ENCODE measurements at places on chromosomes 6 and 20.

- DNase-seq, result no peak
These were observed 258.2 kb downstream of the QKI start for GRCh38 chr6:163672710-163673109.

- DNase-seq, result no peak
These were observed 28.4 kb downstream of the BRPF3 start for GRCh38 chr6:36224918-36225461.

DNA sequence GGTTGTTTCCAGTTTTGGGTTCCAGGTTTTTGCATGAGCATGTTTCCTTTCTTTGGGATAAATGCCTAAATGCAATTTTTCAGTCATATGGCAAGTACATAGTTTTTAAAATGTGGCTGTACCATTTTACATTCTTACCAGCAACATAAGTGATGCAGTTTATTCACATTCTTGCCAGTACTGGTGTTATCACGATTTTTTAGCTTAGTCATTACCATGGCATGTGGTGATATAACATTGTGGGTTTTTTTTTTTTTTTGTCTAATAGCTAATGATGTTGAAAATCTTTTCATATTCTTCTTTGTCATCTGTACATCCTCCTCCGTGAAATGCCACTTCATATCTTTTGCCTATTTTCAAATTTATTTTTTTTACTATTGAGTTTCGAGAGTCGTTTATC is 2.9 kb upstream of the TDRD6 start:
- no peak for DNase-seq

GRCh38 chr20:11377761-11378160 is 539.9 kb upstream of the BTBD3 start:
- no peak for DNase-seq

- no peak for DNase-seq
These were observed 2.9 kb downstream of the RANBP9 start for GRCh38 chr6:13708736-13709135.

- no peak for DNase-seq
These were observed 400.4 kb upstream of the PTCHD4 start for GRCh38 chr6:48511378-48511777.

DNA sequence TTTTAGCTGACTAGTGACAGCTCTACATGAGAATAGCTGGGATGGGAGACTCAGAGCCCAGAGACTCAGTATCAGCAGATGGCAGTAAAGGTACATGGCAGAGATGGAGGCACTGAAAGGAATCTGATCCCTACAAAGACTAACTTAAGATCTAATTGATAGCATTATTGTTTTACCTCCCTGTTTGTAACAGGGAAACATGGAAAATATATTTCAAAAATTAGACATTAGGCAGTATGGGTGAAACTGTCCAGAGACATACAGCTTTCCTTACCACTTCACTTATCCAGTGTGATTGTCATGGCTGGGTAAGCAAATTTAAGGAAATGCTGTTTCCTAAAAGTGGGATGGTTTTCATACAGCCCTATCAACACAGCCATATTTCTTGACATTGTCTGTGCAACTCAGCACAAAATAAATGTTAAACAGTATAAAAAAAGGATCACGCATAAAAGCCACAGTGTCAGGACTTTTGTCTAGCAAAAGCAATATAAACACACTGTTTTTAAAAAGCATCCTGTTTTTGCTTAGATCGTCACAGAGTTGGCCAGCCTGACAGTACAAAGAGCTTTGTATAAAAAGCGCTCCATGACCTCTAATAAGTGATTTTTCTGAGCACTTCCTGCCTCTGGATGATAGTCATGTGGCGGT is 376.9 kb downstream of the PHF3 start:
- DNase-seq, result peak; percentile 22

DNA sequence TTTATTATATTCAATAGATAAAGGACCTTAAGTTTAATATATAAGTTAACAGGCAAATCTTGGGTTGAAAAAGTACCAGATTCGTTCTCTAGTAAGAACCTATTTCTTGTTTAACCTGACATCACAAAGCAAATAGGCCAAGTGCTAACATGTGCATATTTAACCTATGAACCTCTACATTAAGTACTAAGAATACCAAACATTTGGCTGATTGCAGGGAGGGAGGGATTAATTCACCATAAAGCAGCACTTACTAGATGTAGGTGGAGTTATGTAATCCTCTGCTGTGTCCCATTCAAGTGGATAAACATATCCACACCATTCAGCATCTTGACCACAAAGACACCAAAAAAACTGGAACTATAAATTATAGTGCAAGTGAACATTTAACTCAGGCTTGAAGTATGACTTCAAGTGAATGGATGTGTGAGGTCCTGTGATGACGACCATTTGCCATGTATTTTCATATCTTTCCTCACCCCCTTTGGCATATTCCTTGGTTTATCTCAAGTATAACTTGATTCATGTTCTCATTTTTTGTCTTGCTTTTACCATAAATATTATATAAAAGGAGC is 10.2 kb downstream of the STX11 start:
- no peak for DNase-seq

GRCh38 chr6:157869673-157870302 is 46.7 kb downstream of the SNX9 start:
- DNase-seq, result no peak

DNA sequence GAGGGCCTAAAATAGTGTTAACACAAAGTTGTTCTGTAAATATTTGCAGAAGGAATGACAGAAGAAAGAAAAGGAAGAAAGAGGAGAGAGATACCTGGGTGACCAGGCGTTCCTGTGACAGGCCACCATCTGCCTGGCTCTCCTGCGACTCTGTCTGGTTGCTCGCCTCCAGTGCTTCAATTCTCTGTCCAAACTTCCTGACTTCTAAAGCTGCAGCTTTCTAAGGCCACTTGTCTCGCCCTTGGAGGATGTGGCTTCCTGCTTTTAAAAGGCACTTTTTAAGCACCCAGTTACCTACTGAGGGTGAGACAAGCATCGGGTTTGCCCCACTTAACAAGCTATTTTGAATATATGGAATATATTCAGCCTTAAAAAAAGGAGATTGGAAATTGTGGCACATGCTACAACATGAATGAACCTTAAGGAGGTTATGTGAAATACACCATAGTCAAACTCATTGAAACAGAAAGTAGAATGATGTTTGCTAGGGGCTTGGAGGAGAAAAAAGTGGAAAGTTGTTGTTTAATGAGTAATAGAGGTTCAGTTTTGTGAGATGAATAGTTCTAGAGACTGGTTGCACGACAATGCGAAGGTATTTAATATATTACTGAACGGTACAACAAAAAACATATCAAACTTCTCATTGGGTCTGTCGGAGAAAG is 32.8 kb downstream of the VIP start:
- no peak for DNase-seq

GRCh38 chr6:111994791-111995190 is 59.1 kb upstream of the CCN6 start:
- no peak for DNase-seq

- no peak for DNase-seq
These were observed 20.1 kb upstream of the BCAS1 start for GRCh38 chr20:54090230-54091119.

DNA sequence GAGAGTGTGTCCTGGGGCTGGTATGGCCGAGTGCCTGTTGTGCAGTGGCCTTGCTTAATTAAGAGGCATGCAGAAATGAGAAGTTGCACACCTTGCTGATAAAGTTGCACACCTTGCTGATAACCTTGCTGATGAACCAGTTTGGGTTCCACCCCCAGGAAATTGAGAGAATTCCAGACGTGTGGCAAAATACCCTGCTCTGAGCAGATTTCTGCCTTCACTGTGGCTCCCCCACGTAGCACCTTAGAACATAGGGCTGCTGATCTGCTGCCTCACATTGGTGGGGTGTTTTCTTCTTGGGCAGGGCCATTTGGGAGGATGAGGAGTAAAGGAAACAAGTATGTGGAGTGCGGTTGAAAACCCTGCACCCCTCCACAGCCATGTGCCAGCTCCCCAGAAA is 22.5 kb upstream of the ADRM1 start:
- no peak for DNase-seq

- DNase-seq, result no peak
These were observed 626.3 kb downstream of the TENT5A start for GRCh38 chr6:81126150-81126549.

- no peak for DNase-seq
These were observed 140.3 kb downstream of the BCAS1 start for GRCh38 chr20:53929974-53930650.

GRCh38 chr6:166259296-166259977 is 48.8 kb downstream of the PRR18 start:
- no peak for DNase-seq

GRCh38 chr20:48403167-48403761 is 424.5 kb downstream of the PREX1 start:
- DNase-seq, result no peak

DNA sequence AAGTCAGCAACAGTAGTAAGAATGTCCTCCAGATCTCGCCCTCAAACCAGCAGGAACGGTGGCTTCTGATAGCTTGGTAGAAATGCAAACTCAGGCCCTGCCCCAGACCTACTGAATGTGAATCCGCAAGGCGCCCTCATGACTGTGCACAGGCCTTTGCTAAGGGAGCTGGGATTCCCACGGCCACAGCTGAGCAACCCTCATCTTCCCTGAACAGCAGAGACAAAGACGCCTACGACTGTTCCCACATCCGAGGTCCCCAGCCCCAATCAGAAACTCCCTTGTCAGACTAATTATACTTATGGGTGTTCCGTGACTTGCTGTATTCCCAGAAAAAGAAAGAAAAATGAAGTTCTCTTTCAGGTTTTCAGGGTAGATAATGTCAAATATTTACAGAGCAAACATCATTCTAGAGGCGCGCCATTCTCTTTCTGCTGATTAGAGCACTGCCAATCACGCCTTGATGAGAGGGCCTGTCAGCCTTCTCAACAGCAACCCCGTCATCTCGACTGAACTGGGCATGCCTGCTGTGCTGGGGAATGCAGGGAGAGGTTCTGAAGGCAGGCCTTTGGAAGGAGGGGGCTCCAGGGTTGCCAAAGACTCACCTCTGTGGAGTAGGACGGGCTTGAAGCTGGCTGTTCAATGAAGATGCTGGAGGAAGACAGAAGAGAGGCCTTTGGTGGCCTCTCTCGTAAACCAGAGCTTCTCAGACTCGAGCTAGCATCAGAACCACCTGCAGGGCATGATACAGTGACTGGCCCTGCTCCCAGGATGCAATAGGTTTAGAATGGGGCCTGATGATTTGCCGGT is 79.9 kb downstream of the ZNF217 start:
- peak; percentile 48 for DNase-seq

DNA sequence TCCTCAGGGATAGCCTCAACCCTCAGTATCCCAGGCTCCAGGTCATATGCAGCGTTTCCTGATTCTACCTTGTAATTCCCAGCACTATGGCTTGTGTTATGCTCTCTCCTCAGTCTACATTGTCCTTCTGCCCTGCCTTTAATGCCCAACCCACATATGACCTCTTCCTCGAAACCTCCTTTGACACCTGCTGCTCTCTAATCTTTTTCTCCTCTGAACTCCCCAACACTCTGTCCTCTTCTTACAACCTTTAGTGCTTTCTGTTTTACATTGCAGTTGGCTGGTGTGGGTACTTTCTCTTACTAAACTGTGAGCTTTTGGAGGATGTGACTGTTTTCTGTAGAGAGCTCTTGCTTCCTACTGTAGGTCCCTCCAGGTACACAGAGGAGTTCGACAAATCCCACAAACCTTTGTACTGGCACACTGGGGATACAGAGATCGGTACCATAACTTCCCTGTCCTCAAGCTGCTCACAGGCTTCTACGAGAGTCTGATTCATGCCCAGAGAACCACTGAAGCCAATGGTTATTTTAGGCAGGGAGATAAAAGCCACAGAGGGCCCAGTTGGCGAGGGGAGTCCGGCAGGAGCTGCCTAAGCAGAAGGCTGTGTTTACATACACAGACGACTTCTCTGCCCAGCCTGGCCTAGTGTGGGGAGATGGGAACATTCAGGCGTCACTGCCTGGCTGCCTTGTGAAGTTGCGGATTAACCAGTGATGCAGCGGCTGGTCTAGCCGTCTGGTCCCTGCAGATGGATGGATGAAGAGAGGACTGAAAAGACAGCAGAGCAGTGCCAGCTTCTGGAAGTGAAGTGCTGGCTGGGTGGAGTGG is 8.4 kb upstream of the EPB41L1 start:
- DNase-seq, result peak; percentile 44

DNA sequence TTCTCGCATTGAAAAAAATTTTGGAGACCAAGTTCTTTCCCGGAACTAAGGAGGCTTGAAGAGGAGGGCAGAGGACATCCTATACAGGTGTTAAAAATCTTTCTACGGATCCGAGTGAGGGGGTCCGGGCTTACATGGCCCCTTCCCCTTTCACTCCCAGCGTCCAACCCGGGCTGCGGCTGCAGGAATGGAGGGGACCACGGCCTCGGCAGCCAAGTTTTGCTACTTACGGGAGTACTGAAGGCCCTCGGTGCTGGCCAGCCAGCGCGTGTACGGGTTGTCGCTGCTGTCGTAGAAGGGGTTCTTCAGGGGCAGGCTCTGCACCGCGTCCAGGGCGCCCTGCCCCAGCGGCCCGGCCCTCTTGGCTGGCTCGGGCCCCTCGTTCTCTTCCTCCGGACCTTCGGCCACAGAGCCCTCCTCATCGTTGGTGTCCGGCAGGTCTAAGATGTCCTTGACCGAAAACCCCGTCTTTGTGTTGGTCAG is 642 bp downstream of the NKX2-2 start:
- no peak for DNase-seq

DNA sequence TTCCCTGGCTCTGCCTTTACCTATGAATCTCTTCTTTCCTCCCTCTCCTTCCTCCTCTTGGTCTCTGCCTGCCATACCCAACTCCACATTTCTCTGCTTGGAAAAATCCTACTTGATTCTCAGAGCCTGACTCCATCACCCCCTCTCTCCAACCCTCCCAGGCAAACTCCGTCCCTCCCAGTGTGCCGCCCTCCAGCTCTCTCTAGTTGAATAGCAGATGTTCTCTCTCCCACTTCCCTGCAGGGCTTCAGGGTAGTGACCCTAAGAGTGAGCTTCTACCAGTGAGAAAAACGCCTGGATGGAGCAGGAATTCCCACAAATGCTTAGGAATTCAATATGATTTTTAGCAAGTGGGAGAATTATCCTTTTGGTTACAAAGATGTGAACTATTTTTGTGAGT is 141.6 kb downstream of the MTHFD1L start:
- DNase-seq, result no peak

GRCh38 chr6:125741336-125741735 is 8.1 kb upstream of the HEY2 start:
- DNase-seq, result no peak

DNA sequence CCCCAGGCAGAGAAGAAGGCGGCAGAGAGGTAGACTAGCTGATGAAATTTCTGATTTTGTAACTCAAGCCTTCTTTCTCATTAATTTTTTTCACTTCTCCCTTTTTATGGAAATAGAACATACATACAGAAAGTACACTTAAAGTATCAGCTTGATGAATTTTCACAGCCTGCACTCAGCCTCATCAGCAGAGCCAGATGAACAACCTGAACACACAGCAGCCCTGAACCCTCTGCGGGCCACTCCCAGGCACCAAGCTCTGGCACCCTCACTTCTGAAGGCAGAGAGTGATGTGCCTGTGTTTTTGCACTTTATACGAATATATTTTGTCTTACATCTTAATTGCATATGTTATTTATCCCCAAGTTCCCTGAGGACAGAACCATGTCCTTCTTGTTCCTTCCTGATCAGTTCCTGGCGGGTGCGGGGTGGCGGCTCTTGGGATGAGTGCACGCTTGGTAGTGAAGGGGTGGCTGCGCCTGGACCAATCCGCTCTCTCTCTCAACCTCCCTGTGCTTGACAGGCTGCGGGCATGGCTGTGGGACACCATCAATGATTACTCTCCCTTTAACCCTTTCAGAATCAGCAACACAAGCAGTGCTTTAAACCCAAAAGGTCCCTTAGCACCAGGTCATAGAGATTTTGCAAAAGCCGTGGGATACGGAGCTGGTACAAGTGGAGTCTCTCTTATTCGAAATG is 34.8 kb upstream of the AFDN start:
- no peak for DNase-seq

All from head of caudate nucleus (tissue), 42 donors.